ENCODE measurements at places on chromosomes 2 and 18. TPM values are rescaled to one million over a fixed set of nuclear protein-coding genes. Genes with fewer than 3 reads are reported as not detected.

The TMEM200C gene
- not detected for total RNA-seq

The CXCR1 gene
- total RNA-seq = not detected

The PSMA8 gene
- not detected for total RNA-seq

The HOXD8 gene
- 0.62 TPM for total RNA-seq

The ALPI gene
- not detected for total RNA-seq

The FRZB gene
- not detected for total RNA-seq

The COL4A3 gene
- 4.2 TPM for total RNA-seq

The ZSWIM2 gene
- total RNA-seq = not detected

The PROKR1 gene
- not detected for total RNA-seq

The CAVIN2 gene
- total RNA-seq = 15.7 TPM

The ICA1L gene
- 5.1 TPM for total RNA-seq

The KYNU gene
- total RNA-seq = 0.25 TPM

The IL1F10 gene
- not detected for total RNA-seq

The LRRC30 gene
- total RNA-seq = not detected

The MAL gene
- total RNA-seq = not detected

The ABCB11 gene
- total RNA-seq = 0.37 TPM

The SKOR2 gene
- not detected for total RNA-seq

The SERPINB10 gene
- total RNA-seq = not detected

The LRP1B gene
- total RNA-seq = 0.49 TPM

The TEKT4 gene
- total RNA-seq = not detected

The SAG gene
- total RNA-seq = not detected

The NEU2 gene
- not detected for total RNA-seq

The ATL2 gene
- total RNA-seq = 33.7 TPM

The RESP18 gene
- not detected for total RNA-seq

The ALLC gene
- not detected for total RNA-seq

The EGR4 gene
- total RNA-seq = not detected

The GPBAR1 gene
- total RNA-seq = 0.50 TPM

The MC2R gene
- not detected for total RNA-seq

The CKAP2L gene
- total RNA-seq = 0.81 TPM

The CAB39 gene
- total RNA-seq = 31.2 TPM

The CPS1 gene
- 9.1 TPM for total RNA-seq

The SLC5A7 gene
- not detected for total RNA-seq

The LANCL1 gene
- 20.7 TPM for total RNA-seq

The CD8A gene
- total RNA-seq = not detected

The CD8B2 gene
- total RNA-seq = not detected

The ZNF236 gene
- total RNA-seq = 10.2 TPM

The SIX3 gene
- total RNA-seq = not detected

The SCN2A gene
- total RNA-seq = 0.10 TPM

The TRIM43 gene
- not detected for total RNA-seq

The ITPRIPL1 gene
- 0.31 TPM for total RNA-seq

The SCTR gene
- total RNA-seq = not detected

The DOK6 gene
- total RNA-seq = 0.98 TPM

The ACVR2A gene
- 8.8 TPM for total RNA-seq

The CRIM1 gene
- total RNA-seq = 68.2 TPM

The LMAN2L gene
- 8.3 TPM for total RNA-seq

The CDH7 gene
- not detected for total RNA-seq

The SRD5A2 gene
- not detected for total RNA-seq

The MLPH gene
- 11.2 TPM for total RNA-seq

The HAAO gene
- not detected for total RNA-seq

The ALK gene
- total RNA-seq = not detected

The ERICH2 gene
- not detected for total RNA-seq

Data from cardiac ventricle fibroblast (primary cell).